ENCODE measurements at places on chromosomes 6 and 20. TPM values are rescaled to one million over a fixed set of nuclear protein-coding genes. Genes with fewer than 3 reads are reported as not detected.

GRCh38 chr20:24684956-24685691 lies 215.7 kb downstream of the SYNDIG1 start:
- DNase-seq: no peak

PRDM13 gene
- not detected for polyA plus RNA-seq

DNA sequence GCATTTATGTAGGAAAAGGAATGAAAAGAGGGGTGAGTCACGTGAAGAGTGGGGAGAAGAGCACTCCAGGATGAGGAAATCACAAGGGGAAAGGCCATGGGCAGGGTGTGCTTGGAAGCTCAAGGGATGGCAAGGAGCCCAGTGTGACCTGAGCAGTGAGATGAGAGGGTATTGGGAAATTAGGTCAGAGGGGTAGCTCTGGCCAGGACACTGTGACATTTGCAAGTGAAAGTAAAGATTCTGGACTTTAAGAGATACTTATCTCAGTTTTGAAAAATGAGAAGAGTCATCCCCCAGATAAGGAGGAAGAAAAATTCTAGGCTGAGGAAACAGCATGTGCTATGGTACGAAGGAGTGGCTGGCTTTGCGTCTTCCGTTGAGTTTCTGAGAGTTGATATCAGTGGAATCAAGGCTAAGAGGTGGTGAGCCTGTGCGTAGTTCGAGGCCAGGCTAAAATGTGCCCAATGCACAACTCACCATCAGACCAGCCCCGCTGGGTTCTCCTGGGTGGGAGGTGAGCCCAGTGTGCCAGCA lies 79.9 kb downstream of the GCLC start:
- no peak for DNase-seq

- DNase-seq: no peak
Observed at GRCh38 chr20:9508696-9509178, 5.7 kb upstream of the LAMP5 start.

DNA sequence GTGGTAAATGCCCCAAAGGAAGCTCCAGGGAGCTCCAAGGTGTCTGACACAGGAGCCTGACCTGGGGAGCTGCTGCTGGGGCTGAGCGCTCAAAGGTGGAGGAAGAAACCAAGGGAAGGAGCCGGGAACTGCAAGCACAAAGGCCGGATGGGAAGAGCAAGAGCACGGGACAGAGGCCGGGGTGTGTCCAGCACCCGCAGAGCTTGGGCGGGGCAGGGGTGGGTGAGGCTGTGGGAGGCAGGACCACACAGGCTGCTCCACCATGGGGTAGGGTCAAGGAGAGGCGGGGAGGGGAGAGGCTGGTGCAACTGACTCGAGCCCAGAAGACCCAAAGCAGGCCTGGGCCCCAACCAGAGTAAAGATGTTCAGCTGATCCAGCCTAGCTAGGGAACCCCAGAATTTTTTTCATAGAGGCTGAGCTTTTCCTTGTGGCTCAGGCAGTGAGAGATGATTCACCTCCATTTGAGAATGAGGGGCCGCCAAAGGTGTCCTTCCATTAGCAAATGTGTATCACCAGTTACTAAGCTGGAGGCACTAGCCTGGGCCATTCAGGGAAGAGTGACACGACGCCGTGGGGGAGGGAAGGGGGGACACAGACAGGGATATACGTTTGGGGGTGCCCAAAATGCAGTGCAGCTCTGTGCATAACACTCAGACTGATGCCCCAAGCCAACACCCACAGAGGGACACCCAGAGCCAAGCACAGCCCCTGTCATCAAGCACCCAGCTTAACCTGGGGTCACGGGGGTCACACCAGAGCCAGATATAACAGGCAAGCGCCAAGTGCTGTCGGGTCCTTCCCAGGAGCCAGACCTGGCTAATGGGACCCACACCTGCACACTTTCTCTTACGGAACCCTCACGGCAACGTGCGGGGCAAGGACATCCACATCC lies 21.3 kb upstream of the TLDC2 start:
- DNase-seq: no peak

DNA sequence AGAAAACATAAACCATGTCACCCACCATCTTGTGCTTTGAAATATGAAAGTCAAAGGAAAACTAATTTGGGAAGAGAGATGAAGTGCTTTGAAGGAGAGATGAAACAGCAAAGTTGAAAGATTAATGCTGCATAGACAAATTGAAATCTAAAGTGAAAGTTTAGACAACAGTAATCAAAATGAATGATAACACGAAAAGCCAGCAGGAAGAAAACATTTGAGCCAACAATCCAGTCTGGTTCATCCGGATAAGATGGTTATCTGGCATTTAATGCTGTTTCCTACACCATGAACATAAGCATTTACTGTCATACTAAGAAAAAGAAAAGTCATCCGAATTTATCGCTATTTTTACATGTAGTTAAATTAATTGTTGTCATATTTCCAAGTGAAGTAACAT lies 595 bp downstream of the HAO1 start:
- no peak for DNase-seq

DNA sequence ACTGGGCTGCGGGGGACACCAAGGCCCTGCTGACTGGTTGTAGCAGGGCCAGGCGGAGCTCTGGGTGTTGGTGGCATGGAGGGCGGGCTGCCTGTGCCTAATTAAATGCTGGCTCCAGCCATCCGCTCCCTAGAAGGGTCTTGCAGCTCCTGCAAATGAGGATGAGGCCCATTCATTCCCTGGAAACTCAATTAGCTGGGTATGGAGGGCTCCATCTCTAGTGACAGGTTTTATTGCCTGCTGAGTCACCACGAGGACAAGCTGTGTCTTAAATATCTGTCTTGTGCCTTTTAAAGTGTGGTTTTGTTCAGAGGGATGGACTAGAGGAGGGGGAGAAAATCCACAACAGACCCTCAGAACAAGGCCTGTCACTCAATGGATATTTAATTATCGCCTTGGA lies 60.9 kb downstream of the SULF2 start:
- no peak for DNase-seq

DNA sequence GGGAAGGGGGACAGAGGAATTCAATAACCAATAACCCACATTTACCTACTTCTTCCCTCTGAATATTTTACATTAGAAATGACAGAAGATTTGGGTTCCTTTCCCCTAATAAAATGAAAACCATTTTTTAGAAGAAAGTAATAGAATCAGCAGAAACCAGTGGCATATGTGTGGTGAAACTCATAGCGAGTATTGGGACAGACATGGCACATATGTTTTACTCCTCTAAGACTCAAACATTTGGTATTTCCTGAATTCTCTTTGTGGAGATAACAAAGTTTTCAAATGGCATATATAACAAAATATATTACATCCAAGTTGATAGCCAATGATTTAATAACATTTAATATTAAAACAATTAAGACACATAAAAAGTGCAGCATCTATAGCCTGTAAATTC lies 12.9 kb upstream of the BEND3 start:
- no peak for DNase-seq

C20orf141 gene
- polyA plus RNA-seq: 0.12 TPM

ENPP3 gene
- not detected for polyA plus RNA-seq

DNA sequence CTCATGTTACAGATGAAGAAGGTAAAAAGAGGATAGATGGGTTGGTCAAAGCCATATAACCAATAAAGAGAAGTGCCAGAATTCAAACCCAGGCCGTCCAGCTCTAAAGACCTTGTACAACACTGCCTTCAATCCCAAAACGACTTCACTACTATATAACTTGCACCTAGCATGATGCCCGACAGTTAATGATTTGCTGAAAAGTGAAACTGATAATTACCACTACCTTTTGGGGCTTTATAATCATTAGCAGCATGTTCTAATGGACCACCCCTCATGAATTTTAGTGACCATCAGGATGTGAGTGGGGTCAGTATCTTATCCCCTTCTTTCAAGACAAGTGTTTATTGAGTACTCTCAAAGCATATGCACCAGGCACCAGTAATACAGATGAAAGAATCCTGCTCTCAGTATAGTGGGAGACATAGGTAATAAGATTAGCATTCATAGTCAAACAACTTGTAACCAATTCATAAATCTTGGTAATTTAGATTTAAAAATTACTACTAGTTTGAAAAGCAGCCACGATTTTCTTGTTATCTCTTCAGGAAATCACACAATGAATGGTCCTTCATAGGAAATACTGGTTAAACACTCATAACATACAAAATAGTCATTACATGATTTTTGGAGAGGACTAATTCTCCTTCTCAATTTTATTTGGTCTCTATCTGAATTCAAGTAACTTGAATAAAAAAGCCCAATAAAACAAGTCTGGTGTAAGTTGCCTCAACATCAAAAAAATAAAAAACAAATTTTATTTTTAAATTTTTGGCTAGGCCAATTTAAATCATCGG lies 98.0 kb downstream of the EPB41L2 start:
- DNase-seq: no peak

GRCh38 chr6:22784601-22785410 lies 215.4 kb downstream of the HDGFL1 start:
- DNase-seq: no peak

DNA sequence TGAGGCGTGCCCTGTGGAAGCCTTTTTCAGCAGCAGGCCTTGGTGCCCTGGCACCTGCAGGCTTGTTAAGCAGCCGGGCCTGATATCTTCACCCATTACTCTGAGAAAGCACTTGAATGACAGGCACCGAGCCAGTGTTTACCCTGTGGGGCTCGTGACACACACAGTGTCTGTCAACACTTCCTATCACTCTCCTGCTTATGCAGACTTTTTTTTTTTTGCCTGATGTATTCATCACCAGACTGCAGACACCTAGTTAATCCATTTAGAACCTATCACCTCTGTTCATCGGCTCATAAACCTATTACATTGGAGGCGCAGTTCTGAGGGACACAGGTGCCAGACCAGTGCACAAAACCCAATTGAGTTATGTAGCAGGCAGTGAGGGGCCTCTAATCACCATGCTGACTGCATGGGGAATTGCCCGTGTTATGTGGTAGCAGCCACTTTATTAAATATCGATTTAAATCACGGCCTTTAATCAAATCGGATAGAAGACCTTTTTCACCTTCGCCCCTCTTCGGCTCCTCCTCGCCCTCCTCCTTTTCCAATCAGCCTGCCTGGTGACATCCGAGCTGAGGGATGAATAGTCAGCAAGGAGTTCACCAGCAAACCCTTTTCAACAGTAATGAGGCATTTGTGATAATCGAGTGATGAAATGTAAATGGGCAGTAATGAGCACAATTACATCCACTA lies 962.9 kb upstream of the SLC35B3 start:
- no peak for DNase-seq

DNA sequence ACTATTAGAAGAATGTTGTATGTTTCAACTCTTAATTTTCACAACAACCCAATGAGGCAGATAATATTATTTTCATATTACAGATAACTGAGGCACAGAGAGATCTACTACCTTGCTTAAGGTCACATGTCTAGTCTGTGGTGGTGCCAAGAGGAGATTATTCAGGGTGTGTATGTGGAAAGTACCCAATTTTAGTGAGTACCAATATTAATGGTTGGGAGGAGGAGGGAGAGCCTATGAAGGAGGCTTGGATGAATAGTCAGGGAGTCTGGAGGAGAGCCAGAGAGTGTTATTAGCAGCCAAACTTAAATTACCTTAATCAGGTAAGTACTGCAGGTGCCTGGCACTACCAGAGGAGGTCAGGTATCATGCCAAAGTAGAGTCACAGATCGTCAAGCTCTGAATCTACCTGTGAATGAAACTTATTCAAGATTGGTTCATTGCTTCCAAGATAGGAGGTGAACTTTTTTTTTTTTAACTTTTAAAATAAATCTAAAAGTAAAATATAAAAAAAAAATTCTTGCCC lies 10.9 kb upstream of the CALHM6 start:
- DNase-seq: no peak

HTR1E gene
- polyA plus RNA-seq: not detected

DNA sequence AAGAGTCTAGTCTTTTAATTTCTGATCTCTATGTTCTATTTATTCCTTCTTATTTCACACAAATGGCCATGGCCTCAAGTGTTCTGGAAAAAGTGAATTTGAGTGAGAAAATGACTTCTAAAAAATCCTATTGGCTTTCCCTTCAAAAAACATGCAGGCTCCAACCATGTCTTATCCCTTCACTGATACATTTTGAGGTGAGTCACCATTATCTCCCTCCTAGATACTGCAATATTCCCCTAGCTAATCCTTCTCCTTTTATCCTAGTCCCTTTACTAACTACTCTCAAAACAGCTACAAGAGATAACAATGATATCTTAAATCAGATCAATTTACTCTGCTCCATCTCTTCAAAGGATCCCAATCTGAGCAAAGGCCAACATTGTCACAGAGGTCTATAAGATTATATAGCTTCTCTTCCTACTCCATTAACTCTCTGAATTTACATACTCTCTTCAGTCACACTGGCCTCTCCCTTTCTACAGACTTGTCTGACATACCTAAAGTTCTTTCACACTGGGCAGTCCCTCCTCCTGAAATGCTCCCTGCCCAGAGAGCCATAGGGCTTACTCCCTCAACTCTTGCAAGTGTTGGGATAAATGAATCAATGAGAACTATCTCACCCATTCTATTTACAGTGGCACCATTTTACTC lies 129.2 kb downstream of the TENT5A start:
- DNase-seq: no peak

- no peak for DNase-seq
Observed at GRCh38 chr6:160791981-160792418, 90.0 kb downstream of the PLG start.

DNA sequence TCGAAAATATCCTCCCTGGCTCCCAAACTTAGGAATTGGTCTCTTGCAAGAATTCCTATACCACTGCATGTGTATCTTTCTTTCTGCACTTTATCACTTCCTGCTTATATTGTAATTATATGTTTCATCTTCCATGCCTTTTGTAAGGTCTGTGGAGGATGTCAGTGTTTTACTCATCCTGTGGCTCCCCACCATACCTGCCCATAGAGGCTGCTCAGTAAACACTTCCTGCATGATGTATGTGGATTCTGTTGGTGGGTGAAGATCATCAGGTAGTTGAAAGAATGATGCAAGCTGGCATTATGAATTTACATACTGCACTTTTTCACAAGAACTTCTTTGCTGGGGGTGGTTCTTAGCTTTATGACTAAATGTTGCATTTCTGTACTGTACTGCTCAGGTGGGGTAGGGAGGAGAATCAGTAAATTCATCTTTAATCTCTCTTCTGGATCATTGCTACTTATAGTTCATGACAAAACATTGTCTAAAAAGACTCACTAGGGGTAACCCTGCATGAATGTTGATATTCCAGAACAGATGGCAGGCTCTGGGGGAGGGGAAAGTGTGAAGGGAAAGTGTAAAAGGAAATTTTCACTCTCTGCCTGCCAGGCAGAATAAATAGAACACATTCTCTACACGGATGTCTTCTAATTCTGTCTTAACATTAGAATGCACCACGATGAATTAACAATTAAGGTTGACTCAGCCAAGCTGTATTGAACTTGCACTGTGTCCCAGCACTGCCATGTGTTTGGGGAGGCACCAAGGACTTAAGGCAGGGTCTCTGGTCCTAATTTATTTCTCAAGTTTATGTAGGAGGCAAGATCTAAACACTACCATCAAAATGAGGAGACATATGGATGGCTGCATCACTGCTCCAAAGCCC lies 36.0 kb upstream of the KLHL31 start:
- DNase-seq: no peak

- DNase-seq: no peak
Observed at GRCh38 chr6:20266851-20267608, 54.8 kb upstream of the MBOAT1 start.

PDYN gene
- not detected for polyA plus RNA-seq

DNA sequence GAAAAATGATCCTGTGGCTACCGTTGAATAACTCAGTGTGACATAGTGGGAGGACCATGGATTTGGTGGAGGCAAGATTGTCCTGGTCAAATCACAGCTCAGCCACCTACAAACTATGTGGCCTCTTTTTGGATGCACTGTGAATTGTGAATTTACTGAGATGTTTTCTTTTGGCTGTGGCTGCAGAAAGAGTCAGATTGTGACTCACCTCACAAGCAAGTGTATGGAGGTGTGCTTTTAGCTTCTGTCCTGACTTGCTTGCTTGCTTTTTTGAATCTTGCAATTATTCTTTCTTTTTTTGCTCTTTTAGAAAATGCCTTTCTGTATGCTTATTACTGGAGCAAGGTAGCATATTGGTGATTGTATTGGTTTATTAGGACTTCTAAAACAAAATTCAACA lies 122.9 kb upstream of the FOXO3 start:
- no peak for DNase-seq

Data from BJ (cell line).